ENCODE measurements at places on chromosomes 7 and 10.

GRCh38 chr7:102287111-102287980, 678 bp downstream of the SH2B2 start:
- DNase-seq: no peak

- no peak for DNase-seq
These were observed 486 bp upstream of the SORCS1 start for GRCh38 chr10:107164992-107165391.

DNA sequence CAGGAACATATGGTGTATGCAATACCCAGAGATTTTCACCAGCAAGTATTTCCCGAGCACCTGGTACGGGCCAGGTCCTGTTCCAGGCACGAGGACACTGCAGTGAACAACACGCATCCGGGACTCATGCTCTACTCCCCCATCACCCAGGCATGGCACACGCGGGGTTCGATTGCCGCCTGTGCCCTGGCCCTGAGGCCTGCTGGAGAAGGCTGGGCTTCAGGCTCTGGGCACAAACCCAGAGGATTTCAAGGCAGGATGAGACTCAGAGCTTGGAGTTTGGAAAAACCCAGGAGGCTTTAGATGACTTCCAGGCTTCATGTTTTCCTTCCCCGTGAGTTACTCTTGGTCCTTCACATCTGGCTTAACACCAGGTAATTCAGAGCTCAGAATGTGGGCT, 143.5 kb downstream of the NEURL1 start:
- DNase-seq: no peak

GRCh38 chr7:143406002-143406357, 2.7 kb downstream of the EPHA1 start:
- no peak for DNase-seq

GRCh38 chr10:71501402-71501801, 104.7 kb downstream of the CDH23 start:
- DNase-seq: no peak

- no peak for DNase-seq
These were observed 24.4 kb upstream of the ETV1 start for GRCh38 chr7:14013898-14014297.

DNA sequence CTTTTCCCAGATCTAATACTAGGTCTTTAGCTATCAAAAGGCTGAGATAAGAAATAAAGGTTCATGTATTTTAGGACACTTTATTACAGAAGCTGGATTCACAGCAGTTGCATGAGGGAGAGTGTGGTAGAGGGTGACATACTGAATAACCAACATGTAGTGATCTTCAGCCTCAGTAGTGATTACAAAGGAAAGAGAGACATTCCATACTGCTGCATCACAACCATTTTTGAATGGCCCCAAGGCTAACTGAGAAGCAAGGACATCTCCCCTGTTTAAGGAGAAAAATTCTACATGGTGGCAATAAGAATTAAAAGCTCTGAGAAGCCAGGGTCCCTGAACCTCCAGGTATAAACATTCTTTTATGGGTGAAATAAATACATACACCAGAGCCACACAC, 35.3 kb downstream of the COG5 start:
- no peak for DNase-seq

DNA sequence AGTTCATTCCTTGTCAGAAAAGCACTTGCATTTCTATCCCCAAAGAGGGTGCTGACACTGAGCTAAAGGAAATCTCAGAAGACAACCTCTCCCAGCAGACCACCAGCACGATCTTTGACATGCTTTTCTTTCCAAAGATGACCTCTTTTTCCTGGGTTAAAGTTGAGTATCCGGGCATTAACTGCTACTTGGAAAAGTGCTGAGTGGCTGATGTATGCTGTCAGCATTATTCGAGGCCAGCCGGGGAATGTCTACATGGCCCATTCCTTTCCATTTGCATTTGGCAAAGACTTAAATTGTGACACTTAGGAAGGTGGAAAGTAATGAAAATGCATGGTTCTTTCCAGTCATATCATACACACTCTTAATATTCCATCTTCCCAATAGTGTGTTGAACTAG, 90.6 kb upstream of the SKAP2 start:
- no peak for DNase-seq

- DNase-seq: no peak
These were observed 313.0 kb upstream of the GLI3 start for GRCh38 chr7:42549866-42550485.

GRCh38 chr7:30366606-30367005, 82.2 kb downstream of the ZNRF2 start:
- no peak for DNase-seq

- no peak for DNase-seq
These were observed 241.0 kb downstream of the WDR11 start for GRCh38 chr10:121091961-121092719.

GRCh38 chr10:115020449-115020848, 72.7 kb upstream of the ATRNL1 start:
- DNase-seq: no peak

- DNase-seq: peak; percentile 78
These were observed 240.0 kb downstream of the ARHGAP21 start for GRCh38 chr10:24483701-24484100.

GRCh38 chr10:95414844-95415485, 124.2 kb upstream of the PDLIM1 start:
- no peak for DNase-seq

- DNase-seq: no peak
These were observed 127.0 kb downstream of the SEC23IP start for GRCh38 chr10:120019568-120019967.

GRCh38 chr7:4100691-4101090, 581.4 kb upstream of the FOXK1 start:
- no peak for DNase-seq

DNA sequence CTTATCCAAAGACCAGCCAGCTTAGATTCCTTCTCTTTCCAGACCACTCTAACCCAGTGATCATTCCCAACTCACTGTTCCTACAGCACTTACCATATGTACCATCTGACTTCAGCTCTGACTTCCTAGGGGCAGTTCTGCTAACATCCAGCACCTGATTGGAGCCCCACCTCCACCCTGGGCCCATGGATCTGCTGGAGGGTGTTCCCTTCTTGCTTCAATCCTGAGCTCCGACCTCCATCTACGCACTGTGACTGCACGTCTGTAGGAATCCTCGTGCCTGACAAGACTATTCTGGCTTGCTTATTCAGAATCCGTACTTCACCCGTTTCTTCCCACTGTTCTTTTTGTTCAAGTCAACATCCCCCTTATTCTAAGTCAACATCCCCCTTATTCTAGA, 57.6 kb downstream of the HIPK2 start:
- no peak for DNase-seq

GRCh38 chr7:88485821-88486220, 179.1 kb upstream of the STEAP4 start:
- no peak for DNase-seq

DNA sequence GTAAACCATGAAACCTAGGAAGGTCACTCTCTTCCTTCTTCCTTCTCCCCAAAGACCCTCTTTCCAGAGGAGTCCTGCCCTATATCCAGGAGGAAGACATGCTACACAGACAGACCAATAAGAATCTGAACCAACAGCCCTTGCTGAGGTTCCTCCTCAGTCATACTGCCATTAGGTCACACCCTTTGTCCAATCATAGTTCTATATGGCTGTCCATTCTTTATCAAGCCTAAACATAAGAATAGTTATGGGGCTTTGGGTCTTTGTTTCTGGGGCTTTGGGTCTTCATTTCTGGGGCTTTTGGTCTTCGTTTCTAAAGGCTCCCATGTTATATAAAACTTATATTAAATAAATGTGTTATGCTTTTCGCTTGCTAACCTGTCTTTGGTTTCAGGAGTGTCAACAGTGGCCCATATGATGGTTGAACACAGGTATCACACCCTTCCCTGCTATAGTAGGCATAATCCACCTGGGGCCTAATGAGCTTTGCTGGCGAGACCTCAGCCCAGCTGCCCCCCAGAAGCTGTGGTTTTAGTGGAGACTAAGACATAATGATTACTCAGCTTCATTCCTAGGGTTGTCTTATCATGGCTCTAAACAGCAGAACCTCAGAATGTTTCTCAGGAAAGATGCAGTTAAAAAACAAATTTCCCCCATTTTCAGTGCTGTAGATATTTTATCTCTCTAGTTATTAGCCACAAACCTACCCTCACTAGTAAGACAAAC, 91.6 kb downstream of the ELMO1 start:
- no peak for DNase-seq

DNA sequence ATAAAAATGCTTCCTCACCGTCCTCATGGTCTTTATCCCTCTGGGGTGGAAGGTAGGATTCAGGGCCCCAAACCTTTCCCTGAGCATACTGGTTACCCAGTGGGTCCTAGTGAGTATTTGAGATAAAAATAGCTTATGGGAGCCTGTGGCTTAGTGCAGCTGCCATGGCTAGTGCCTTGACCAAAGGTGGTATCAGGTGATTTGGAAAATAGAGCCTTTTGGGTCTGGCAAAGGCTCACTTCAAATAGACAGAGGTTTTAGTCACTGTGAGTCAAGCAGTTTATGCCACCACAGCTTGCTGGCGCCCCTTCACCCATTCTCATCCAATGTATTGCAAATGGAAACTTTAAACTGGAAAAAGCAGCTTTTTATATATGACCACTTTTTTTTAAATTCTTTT, 30.4 kb downstream of the PLAU start:
- no peak for DNase-seq

DNA sequence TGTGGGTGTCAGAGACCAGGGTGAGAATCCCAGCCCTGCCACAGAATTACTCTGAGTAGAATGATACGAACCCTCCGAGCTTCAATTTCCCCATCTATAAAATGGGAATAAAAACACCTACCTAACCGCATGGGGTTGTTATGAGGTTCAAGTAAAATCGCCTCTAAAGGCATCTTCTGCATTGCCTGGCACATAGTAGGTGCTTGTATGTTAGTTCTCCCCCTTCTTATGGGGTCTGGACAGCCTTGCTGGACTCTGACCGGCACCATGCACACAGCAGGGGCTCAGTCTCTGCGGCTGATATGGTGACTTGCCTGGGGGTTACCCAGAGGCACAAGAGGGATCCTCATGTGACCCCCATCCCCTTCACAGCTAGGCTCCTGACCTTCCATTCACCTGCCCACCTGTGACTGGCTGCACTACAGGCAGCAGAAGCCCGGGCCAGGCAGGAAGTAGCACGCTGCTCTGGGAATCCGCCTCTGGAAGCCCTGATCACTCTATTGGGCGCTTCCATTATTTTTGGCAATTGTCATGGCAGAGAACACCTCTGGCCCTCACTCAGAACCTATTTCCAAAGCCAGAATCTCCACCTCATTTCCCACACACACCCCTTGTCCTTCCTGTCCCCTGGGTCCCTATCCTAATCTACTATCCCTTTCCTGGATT, 6.0 kb downstream of the SH3PXD2A start:
- DNase-seq: no peak

DNA sequence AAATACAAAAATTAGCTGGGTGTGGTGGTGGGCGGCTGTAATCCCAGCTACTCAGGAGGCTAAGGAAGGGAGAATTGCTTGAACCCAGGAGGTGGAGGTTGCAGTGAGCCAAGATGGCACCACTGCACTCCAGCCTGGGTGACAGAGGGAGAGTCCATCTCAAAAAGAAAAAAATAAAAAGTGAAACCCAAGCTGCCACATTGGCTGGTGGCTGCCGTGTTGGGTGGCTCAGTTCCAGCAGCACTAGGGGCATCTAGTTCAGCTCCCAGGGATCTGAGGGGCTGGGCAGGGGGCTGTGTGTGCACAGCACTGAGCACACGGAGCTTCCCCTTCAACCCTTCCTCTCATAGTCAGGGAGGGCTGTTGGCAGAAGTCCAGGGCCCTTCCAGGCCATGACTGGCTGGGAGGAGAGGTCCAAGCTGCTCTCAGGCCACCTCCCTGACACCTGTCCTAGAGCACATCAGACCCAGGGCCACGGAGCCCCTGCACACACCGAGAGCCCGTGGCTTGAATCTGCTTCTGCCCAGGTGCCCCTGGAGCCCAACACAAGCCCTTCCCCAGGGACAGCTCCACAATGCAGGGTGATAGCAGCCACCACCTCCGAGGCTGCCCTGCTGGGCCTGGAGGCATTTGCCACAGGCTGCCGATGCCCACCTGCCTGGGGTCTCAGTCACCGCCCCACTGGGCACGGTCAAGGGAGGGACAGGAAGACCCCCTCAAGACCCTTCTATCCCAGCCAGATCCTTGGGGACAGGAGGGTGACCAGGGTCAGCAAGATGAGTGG, 47.3 kb downstream of the YKT6 start:
- DNase-seq: no peak

DNA sequence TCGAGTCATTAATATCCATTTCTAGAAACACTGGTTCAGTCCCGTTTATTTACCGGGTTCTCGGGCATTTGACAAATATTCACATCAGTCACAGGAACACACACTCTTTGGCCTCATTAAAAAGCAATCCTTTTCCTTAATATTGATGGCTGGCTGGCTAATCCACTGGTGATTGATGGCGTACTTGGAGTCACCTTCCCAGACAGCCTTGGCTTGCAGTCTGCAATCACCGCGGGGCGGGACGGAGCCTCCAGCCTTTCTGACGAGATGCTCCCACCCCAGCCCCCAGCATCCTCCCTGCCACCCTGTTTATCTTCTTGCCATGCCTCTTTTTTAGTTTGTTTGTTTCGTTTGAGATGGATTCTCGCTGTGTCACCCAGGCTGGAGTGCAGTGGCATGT, 36.6 kb downstream of the SRRM3 start:
- DNase-seq: no peak

GRCh38 chr7:100589341-100589947, 3.3 kb downstream of the FBXO24 start:
- DNase-seq: no peak

DNA sequence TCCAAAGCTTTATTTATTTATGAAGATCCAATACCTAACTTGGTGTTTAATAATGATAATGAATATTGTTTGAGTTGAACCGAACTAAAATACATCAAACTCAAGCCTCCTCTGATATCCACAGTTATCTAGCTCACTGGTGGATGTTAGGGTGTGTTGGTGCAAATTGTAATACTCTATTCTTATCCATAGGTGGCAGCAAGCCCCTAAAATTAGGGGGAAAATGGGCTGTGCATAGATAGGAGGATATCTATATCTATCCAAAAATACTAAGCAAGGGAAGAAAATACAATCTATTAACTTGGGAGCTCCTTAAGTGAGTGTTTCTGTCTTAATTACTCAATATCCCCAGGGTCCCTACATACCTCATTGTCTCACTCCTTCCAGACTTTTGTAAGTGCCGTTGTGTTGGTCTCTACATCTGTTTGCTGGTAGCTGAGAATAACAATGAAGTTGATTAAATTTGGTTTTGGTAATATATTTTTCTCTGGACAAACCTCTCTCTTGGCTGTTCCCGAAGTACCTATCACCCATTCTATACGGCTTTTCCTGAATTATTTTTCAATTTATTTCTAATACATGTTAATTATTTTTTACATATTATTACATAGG, 55.0 kb upstream of the VWDE start:
- peak; percentile 58 for DNase-seq

GRCh38 chr10:126011995-126012394, 115.6 kb downstream of the FANK1 start:
- DNase-seq: no peak

- DNase-seq: no peak
These were observed 143.9 kb downstream of the ETV1 start for GRCh38 chr7:13845601-13846000.

GRCh38 chr10:100006243-100006886, 3.4 kb downstream of the DNMBP start:
- peak; percentile 70 for DNase-seq

- DNase-seq: peak; percentile 35
These were observed 30.6 kb upstream of the CNPY1 start for GRCh38 chr7:155576900-155577508.

- DNase-seq: no peak
These were observed 285.8 kb upstream of the COBL start for GRCh38 chr7:51602376-51602775.

GRCh38 chr7:121273467-121274167, 55.2 kb upstream of the WNT16 start:
- no peak for DNase-seq

- no peak for DNase-seq
These were observed 40.4 kb upstream of the COL13A1 start for GRCh38 chr10:69761320-69761719.

All from hepatocyte (in vitro differentiated cells).